ENCODE measurements at places on chromosomes 3 and 15.

DNA sequence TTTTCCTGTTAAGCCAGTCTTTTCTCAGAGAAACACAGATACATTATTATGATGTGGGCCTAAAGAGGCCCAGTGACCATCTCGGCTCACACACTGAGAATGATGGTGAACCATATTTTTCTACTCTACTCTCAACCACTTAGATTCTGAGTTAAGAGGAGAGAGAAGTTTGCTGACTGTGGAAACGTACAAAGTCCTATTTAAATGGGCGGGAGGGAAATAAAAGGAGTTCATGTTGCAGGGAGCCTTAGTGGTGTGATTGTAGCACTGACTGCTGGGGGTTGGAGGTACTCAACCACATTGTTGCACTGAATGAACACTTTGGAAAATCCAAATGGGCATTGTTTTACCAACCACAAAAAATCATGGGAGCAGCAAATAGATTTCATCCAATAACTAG, 51.0 kb downstream of the ATP8B4 start:
- DNase-seq = no peak

DNA sequence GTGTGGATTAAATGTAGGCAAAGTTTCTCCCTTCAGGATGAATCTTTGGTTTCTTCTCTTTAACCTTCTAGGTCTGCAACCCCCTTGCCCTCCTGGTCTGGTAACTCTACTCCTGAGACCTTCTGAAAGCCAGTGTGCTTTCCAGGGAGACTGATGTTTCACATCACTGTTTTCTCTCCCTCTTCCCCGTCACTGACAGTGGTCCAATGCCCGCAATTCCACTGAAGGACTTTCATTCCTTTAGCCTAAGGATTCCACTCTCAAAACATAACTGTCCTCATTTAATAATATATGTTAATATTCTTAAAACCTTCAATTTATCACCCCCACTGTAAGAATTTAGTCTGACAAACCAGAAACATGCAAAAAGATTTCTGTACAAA, 101.5 kb upstream of the CPNE4 start:
- no peak for DNase-seq

- DNase-seq = peak; percentile 4
Measured at GRCh38 chr3:60953351-60953750, 297.9 kb downstream of the FHIT start.

DNA sequence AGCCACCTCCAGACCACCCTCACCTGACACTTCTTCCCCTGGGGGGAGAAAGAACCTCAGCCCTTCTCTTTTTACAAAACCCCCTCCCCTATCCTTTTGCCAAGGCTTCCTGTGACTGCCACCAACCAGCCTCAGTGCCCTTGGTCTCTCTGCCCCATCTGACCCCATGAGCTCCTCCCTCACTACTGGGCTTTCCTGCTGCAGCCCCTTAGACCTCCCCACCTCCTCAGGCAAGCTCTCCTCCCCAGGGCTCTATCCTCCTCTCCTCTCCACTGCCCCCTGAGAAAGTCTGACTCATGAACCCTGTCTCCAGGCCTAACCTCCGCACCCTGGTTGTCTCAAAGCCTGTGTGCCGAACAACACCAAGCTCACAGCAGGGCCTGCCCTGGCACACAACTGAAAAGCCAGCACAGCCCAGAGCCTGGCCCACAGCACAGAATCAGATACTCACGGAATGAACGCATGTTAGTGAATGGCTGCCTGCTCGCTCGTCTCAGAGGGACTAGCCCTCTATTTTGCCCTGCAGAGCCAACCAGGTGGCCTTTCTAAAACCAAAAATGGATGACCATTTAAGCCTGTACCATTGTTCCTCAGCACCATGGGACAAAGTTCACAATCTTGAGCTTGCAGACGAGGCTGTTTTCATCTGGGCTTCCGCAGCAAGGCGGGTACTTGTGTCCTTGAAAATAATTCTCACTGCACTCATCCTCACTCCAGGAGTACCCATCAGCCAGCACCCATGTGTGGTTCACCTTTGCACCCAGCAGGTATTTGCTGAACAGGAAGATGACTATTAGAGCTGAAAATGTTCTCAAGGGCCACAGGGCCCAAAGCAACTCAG, 1.7 kb downstream of the CHDH start:
- DNase-seq = no peak

- no peak for DNase-seq
Measured at GRCh38 chr15:25543196-25543595, 104.4 kb upstream of the UBE3A start.

- no peak for DNase-seq
Measured at GRCh38 chr3:74053970-74054516, 429.3 kb upstream of the PDZRN3 start.

- DNase-seq = no peak
Measured at GRCh38 chr15:66474135-66474534, 23.4 kb downstream of the SNAPC5 start.

GRCh38 chr3:100634493-100635272, 25.3 kb downstream of the ADGRG7 start:
- peak; percentile 45 for DNase-seq

DNA sequence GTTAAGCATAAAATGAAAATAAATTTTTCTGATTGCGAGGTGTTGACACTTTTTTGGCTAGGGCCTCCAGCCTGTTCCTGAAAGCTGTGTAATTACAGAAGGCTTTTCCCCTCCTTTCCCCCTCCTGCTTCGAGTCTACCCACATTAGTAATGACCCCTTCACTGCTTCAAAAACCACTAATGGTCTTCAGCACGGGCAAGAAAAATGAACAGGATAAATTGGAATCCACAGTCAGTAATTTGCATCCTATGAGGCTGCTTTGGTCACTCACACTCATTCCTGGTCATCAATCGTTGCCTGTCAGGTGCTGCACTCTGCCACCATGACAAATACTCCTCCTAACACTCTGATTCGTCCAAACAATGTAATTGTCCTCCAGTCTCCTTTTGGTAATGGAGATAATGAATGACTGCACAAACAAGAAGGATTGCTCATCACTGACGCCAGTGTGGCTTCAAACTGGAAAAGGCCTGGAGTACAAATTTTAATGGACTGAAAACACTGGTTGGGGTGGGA, 148.6 kb downstream of the MEIS2 start:
- DNase-seq = peak; percentile 96

GRCh38 chr3:46092702-46093080, 65.4 kb upstream of the XCR1 start:
- no peak for DNase-seq

DNA sequence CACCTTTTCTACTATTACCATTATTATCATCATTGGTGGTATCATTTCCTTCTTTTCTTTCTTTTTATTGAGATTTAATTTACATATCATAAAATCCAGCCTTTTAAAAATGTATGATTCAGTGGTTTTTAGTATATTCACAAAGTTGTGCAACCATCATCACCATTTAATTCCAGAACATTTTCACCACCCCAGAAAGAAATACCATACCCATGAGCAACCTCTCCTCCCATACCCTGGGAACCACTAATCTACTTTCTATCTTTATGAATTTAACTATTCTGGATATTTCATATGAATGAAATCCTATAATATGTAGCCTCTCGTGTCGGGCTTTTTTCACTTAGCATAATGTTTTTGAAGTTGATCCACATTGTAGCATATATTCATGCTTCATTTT, 29.1 kb downstream of the AAGAB start:
- DNase-seq = no peak

- no peak for DNase-seq
Measured at GRCh38 chr3:185210621-185211142, 43.2 kb downstream of the EHHADH start.

GRCh38 chr3:37143821-37144220, 30.6 kb downstream of the LRRFIP2 start:
- DNase-seq = no peak
